Colonic mucosa (tissue), 4 donors: ENCODE measurements at places on chromosomes 12 and 14. TPM values are rescaled to one million over a fixed set of nuclear protein-coding genes. Genes with fewer than 3 reads are reported as not detected.
A peak's percentile ranks its signal among the peaks of the same experiment; 100 is the strongest.

Gene KLRF2
- total RNA-seq, result not detected

Gene VEZT
- total RNA-seq, result 36.4 TPM

DNA sequence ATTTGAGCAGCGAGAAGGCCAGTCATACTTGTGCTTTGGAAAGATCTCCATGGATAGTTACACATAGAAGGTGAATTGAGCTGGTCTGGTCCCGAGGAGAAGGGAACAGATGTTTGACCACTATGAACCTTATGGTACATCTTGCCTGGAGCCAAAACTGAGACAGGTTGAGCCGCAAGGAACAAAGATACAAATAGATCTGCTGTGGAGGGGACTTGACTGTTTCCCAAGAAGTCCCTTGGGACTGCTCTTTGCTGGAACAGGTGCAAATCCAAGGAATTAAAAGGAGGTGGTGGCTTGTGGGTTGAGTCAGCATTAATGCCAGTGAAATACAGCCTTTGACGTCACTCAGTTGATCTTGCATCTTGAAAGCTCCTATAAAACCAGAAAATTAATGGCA, 68.8 kb upstream of the PRIMA1 start:
- H3K36me3 ChIP-seq, result no peaks in the 10 kb centered on the region
- no peaks in the 10 kb centered on the region for H3K27me3 ChIP-seq
- DNase-seq, result no peak
- no peak overlapping the region for H3K4me3 ChIP-seq

DNA sequence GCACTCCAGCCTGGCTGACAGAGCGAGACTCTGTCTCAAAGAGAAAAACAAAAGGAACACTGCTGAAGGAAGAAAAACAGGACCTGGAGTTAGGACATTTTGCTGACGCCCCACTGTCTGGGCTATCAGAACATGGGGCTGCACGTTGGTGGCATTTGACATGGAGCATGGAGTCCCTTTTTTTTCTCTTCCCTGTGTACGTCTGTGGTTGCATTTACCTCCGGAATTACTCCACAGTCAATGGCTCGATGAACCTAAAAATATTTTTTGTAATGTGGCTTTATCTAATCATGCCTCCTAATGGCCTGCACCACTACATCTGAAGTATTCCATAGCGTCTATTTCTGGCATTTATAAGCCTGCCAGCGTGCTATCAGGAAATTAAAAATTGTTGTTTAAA, 30.7 kb downstream of the TESC start:
- no peaks in the 10 kb centered on the region for H3K27me3 ChIP-seq
- H3K4me3 ChIP-seq, result no peak overlapping the region
- no peak for DNase-seq
- H3K27ac ChIP-seq, result no peak overlapping the region
- no peaks in the 10 kb centered on the region for H3K4me1 ChIP-seq

DNA sequence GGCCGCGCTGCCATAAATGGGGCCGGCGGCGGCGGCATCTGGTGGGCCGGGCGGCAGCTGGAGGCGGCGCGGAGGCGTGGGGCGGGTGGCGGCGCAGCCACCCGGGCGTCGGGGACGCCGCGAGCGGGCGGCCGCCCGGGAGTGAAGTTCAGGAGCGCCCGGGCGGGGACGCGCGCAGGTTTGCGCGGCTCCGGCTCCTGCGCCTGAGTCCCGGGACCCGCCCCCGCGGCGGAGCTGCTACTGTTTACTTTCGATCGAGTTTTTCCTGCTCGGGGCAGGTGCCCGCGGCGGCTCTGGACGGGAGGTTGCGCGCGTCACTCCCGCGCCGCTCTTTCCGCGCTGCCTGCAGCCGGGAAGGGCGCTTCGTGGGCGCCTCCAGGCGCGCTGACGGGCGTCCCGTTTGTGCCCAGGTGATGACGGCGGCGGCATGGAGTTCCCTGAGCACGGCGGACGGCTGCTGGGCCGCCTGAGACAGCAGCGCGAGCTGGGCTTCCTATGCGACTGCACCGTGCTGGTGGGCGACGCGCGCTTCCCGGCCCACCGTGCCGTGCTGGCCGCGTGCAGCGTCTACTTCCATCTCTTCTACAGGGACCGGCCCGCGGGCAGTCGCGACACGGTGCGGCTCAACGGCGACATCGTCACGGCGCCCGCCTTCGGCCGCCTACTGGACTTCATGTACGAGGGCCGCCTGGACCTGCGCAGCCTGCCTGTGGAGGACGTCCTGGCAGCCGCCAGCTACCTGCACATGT, at the start of gene ZBTB42:
Gene ZBTB42, plus strand, starts transcription at position 331 of the 749 bp plus-strand sequence. Its CDS starts 97 bp downstream, at position 428.
- no peaks in the 10 kb centered on the region for H3K36me3 ChIP-seq
- H3K27me3 ChIP-seq, result no peaks in the 10 kb centered on the region
- H3K27ac ChIP-seq, result peak within 1 kb of the TSS; percentile 89
- H3K4me3 ChIP-seq, result peak within 1 kb of the TSS; percentile 80
- peak; percentile 92 for DNase-seq

GRCh38 chr14:92492258-92492657, 21.3 kb upstream of the RIN3 start:
- H3K27me3 ChIP-seq, result no peaks in the 10 kb centered on the region
- H3K4me1 ChIP-seq, result no peaks in the 10 kb centered on the region
- H3K4me3 ChIP-seq, result no peak overlapping the region
- no peak overlapping the region for H3K27ac ChIP-seq

GRCh38 chr12:49133014-49133413, 1.8 kb upstream of the TUBA1B start:
- no peak overlapping the region for H3K27ac ChIP-seq
- no peaks in the 10 kb centered on the region for H3K4me1 ChIP-seq
- no peaks in the 10 kb centered on the region for H3K27me3 ChIP-seq
- H3K4me3 ChIP-seq, result no peak overlapping the region
- no peak for DNase-seq

DNA sequence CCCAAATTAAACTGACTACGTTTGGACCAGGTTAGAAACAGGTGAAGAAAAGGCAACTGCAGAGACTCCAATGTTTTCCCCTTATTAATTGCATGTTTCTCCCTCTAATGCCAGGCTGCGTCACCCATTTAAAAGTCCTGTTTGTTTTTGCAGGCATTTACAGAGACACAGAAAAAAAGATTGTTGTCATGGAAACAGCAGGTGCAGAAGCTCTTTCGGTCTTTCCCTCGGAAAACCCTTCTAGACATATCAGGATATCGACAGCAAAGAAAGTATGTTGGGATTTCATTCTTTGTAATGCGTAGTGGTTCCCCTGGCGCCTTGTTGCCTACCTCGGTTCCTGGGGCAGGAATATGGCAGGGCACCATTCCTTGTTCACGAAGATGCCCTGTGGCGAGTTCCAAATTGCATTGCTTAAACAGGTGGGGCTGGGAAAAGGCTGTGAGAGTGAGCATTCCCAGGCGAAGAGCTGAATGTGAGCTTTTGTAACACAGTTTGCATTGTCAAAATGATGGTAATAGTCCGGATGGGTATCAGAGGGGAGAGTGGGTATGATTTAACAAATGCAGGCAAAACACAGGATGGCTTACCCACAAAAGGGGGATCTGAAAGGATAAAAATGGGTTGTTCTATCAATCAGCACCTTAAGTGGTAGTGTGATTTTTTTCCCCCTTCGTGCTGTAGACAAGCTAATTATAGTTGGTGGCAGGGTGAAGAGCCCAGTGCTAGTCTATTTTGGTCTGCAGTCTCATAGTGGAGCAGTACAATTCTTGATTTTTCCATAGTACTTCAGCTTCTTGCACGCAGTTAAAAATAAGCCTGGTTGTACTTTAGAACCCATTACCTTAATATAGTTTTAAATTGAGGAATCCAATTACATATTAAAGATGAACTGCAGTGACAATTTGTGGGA, 132.4 kb downstream of the GCH1 start:
- H3K4me3 ChIP-seq, result no peak overlapping the region
- H3K36me3 ChIP-seq, result no peaks in the 10 kb centered on the region
- no peak overlapping the region for H3K27ac ChIP-seq
- H3K27me3 ChIP-seq, result no peaks in the 10 kb centered on the region
- H3K4me1 ChIP-seq, result peaks cover 4% of the 10 kb centered on the region

DNA sequence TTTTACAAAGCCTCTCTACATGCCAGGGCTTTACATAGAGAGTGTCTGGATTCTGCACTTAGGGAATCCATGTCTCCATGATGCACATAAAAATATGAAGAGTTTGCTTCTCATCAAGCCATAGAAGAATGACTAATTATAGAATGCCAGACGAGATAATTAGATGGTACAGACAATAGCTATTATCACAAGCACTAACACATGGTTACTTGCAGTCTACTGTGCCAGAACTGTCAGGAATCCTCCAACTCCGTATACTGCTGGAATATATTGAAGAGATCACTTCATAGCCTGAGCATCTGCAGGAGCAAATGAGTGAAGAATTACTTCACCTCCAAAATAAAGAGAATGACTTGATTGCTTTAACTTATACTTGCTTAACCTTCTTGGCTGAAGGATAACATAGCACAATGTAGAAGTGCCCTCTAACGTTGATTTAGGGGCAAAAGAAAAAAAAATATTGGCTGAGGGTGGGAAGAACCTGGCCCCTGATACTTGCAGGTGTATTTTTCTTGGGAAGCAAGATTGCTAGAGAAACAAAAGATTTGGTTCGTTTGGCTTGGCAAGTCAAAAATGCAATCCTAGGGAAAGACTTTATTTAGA, 272.8 kb upstream of the FAR2 start:
- H3K27me3 ChIP-seq, result no peaks in the 10 kb centered on the region
- DNase-seq, result no peak
- no peaks in the 10 kb centered on the region for H3K4me1 ChIP-seq

- no peaks in the 10 kb centered on the region for H3K4me1 ChIP-seq
- H3K36me3 ChIP-seq, result no peaks in the 10 kb centered on the region
- no peak for DNase-seq
- no peak overlapping the region for H3K4me3 ChIP-seq
- no peak overlapping the region for H3K27ac ChIP-seq
- no peaks in the 10 kb centered on the region for H3K27me3 ChIP-seq
Measured at GRCh38 chr14:54058505-54058904, 101.9 kb upstream of the BMP4 start.

DNA sequence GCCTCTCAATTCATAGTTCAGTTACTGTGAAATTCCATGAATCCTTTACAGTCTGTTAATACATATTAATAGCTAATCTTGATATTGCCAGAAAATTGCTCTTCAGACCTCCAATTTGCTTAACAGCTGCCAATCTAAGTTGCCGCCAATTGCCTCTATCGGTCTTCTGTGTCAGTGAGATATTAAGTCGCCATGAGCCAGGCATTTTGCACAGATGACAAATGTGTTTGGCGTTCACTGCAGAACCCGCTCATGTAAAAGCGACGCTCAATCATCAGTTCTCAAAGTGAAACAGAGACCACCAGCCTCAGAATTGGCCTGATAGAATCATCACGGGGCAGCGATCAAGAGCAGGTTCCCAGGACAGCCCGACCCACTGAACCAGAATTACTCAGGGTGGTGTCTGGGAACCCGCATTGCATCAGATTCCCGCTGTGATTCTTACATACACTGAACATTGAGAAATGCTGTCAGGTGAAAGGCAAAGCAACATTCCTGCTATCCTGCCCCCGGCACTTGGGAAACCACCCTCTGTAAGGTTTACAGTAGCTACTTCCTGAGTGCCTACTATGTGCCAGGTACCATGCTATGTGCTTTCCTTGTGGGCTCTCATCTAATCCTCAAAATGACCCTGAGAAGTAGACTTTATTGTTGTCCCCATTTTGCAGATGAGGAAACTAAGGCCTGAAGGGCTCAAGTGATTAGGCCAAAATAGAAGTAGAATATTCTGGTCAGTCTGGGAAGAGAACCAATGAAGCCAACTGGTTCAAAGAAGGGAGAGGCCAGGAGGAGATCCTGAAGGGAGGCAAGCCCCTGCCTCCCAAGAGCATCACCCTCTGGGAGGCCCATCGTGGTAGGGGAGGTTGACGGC, 216.4 kb downstream of the SLC41A2 start:
- no peak for DNase-seq
- H3K27me3 ChIP-seq, result no peaks in the 10 kb centered on the region
- no peak overlapping the region for H3K4me3 ChIP-seq
- H3K36me3 ChIP-seq, result no peaks in the 10 kb centered on the region
- H3K27ac ChIP-seq, result no peak overlapping the region
- H3K4me1 ChIP-seq, result no peaks in the 10 kb centered on the region

DNA sequence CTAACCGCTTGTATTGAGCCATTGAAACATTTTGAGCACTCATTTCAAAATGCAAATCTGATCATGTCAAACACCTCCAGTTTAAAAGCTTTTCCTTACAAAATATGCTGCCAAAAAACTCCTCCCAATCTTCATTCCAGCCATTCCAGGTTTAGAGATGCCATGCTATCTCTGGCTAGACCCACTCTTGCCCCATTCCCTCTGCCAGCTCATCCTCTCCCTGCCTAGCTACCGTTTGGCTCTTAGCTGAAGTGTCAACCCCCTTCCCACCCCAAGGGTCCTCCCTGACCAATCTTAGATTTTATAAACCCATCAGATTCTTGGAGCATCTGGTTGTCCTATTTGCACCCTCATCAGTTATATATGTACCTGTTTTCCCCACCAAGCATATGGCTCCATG, 75.0 kb downstream of the SCAF11 start:
- no peaks in the 10 kb centered on the region for H3K36me3 ChIP-seq
- H3K4me1 ChIP-seq, result no peaks in the 10 kb centered on the region
- H3K4me3 ChIP-seq, result no peak overlapping the region
- no peak overlapping the region for H3K27ac ChIP-seq
- DNase-seq, result no peak

- DNase-seq, result no peak
- no peaks in the 10 kb centered on the region for H3K36me3 ChIP-seq
- no peak overlapping the region for H3K27ac ChIP-seq
- H3K4me3 ChIP-seq, result no peak overlapping the region
Measured at GRCh38 chr12:32777159-32777558, 21.5 kb upstream of the YARS2 start.

DNA sequence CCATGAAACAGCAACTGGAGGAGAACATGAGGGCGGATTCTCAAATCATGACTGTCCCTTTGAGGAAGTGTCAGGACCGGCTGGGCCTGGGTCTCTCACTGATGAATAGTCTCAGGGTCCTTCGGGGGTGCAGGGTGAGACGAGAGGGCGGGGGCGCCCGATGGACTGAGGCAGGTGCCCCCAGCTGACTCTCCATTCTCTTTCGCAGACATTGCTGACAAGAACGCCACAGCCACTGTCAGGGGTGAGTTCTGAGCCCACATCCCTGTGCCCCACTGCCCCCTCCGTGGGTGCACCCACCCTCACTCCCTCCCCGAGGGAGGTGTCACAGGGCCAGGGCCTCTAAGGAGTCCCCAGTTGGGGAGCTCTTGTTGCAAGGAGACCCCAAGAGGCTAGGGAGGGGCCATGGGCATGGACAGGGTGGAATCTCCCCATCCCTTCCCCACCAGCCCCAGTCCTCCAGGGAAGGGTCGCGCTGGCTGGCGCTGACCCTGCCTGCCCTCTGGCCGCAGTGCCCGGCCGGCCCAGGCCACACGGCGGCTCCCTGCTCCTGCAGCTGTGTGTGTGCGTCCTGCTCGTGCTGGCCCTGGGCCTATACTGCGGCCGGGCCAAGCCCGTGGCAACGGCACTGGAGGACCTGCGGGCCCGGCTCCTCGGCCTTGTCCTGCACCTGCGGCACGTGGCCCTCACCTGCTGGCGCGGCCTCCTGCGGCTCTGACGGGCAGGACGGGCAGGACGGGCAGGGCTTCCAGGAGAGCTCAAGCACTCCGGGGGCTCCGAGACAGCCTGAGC, 8.7 kb downstream of the C14orf180 start:
- no peak for DNase-seq
- no peaks in the 10 kb centered on the region for H3K4me1 ChIP-seq
- H3K27ac ChIP-seq, result no peak overlapping the region
- H3K36me3 ChIP-seq, result no peaks in the 10 kb centered on the region

GRCh38 chr12:127640181-127640886, 626.6 kb upstream of the TMEM132C start:
- H3K27ac ChIP-seq, result no peak overlapping the region
- no peak for DNase-seq
- H3K27me3 ChIP-seq, result no peaks in the 10 kb centered on the region
- H3K4me1 ChIP-seq, result no peaks in the 10 kb centered on the region
- no peaks in the 10 kb centered on the region for H3K36me3 ChIP-seq
- no peak overlapping the region for H3K4me3 ChIP-seq
